ENCODE measurements at places on chromosomes 4 and X.
A peak's percentile ranks its signal among the peaks of the same experiment; 100 is the strongest.

- DNase-seq, result peak; percentile 87
These were observed 132.8 kb upstream of the FUNDC1 start for GRCh38 chrX:44675362-44676024.

DNA sequence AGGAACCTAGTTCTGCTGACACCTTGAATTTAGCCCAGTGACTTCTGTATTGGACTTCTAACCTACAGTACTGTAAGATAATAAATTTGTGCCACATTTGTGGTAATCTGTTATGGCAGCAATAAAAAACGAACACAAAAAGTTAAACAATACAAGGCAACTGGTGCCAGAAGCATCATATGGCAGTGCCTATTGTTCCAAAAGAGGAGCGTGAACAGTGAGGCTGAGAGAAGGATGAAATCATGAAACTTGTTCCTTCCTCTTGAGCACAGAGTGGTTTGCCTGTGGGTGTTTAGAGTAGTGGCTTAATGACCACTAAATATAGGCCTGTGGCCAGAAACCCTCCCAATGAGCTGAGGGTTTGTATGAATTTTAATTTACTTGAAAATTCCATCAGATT, 69.7 kb upstream of the PGRMC2 start:
- DNase-seq, result no peak

GRCh38 chr4:17309567-17310268, 202.2 kb downstream of the QDPR start:
- no peak for DNase-seq

DNA sequence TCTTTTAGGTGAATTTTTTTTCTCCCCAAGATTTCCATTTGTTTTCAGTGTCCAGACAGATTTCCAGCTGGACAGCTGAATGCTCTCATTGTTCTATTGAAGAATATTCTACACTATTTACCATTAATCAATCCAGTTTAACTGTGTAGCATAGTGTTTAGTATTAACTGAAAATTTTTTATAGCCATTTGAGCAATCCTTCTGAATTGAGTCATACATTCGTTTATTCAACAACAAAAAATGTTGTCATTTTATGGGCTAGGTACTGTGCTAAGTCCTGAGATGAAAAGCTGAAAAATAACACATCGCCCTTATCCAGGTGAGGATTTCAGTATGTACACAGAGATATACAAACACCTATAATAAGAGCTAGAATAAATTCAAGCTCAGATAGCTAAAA, 223.3 kb downstream of the COL25A1 start:
- no peak for DNase-seq

GRCh38 chrX:153476666-153477363, 6.4 kb upstream of the HAUS7 start:
- DNase-seq, result no peak

- no peak for DNase-seq
These were observed 211.8 kb downstream of the DTHD1 start for GRCh38 chr4:36493251-36493650.

GRCh38 chr4:183256756-183257385, 63.2 kb downstream of the CLDN22 start:
- peak; percentile 34 for DNase-seq

- DNase-seq, result no peak
These were observed 1075.3 kb downstream of the PCDH18 start for GRCh38 chr4:136457004-136457403.

DNA sequence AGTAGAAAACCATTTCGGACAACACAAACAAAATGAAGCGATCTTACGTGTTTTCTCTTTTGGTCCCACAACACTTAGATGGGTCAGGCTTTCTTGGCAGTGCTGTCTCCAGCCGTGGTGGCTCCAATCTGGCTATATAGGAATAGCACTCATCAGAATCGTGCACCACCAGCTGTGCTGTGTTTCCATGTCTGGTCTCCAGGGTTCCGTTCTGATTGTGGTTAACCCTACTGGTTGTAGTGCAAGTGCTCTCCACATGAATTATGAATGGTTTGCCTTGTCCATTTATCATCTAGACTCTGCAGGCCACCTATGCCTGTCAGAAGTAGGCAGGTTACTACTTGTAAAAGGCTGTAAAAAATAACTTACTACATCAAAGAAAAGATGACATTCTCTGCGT, 536.3 kb downstream of the IQCM start:
- DNase-seq, result no peak

DNA sequence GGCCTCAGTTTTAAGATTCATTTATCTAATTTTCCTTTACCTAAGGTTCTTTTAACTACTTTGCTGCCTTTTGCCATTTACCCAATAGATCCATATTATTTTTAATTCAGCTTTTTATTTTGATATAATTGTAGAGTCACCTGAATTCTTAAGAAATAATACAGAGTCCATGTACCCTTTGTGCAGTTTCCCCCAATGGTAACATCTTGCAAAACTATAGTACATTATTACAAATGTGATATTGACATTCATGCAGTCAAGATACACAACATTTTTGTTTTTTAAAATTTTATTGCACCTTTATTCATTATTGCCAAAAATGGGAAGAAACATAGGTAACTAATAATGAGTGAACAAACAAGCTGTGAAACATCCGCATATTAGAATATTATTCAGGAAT, 208.7 kb upstream of the WDFY3 start:
- DNase-seq, result no peak

DNA sequence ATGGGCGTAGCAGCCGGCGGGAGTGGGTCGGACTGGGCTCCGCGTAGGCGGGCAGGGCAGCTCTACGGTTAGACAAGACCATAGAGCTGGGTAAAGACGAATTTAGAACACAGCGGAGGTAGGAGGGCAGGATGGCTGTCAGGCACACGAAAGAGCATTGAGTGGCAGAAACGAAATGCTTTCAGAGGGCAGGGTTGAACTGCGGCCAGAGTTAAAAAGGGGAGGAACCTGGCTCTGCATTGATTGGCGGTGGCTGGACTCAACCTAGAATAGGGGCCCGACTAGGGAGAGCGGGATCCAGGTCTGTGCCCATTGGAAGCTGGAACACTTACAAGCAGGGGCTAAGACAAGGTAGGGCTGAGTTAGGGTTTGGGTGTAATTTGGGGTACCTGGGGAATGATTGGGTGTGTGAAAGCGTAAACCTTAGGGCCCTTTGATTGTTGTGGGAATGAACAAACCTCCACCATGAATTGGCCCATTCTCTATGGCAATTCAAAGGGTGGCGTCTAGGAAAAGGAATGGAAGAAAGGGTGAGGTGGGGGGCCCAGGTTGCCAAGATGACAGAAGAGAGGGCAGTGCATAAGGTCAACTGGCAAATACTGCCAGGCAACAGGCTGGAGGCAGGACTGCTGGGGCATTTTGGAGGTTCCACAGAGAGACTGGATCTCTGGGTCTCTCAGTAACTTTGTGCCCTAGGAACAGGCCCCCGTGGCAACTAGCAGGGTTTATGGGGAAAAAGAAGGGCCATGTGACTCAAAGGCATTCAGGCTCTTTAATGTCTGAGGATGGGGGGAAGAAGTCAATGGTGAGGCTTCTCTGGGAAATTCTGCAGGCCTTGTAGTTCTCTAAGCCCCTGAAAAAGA, 911 bp upstream of the ELK1 start:
- DNase-seq, result no peak

- DNase-seq, result peak; percentile 71
These were observed 21.2 kb upstream of the GPC3 start for GRCh38 chrX:134006484-134007161.

GRCh38 chr4:89253311-89253710, 54.3 kb downstream of the GPRIN3 start:
- DNase-seq, result no peak

DNA sequence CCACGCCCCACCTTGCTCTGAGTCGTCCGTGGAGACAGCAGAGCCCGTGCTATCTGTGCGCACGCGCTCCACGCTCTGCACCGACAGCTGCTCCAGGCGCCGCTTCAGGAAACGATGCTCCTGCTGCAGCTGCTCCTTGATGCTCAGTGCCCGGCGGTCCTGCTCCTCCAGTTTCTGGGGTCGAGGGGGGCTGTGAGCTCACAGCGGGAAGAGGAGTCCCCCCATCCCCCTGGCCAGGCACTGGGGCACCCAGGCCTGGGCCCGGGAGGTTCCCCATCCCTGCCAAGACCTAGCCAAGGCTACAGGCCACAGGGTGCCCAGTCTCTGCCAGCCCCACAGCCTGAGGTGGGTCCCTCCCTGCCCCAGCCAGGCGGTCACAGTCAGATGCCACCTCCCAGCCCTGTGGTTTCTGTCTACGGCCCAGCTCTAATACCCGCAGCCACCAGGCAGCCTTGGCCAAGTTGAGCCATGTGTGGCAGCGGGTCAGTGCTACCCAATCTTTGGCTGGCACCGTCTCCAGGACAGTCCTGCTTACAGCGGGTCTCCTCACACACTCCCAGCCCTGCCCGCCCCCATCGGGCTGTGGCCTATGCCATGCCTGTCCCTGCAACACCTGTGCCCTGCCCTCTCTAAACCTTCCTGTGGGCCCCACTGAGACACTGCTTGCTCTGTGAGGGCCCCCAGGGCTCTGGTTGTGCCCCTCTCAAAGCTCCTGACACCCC, 9.3 kb upstream of the HAUS3 start:
- DNase-seq, result no peak

GRCh38 chrX:35104626-35105025, 162.0 kb downstream of the FAM47B start:
- DNase-seq, result no peak

DNA sequence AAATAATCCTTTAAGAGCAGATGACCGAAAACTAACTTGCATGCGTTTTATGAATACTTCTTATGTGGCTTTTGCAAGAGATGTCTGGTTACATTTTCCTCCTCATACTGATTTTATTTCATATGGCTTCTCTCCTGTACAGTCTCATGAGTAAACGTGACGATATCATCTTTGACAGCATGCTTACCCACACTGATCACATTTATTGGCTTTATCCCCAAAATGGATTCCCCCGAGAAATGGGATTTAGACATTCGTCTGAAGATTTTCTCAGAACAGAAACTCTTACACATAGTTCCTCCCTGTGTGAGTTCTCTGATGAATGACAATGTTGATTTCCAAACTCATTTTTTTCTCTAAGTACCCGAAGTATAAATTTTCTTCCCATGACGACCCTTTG, 939.7 kb upstream of the LCORL start:
- DNase-seq, result no peak

- DNase-seq, result no peak
These were observed 47.6 kb downstream of the ANOS1 start for GRCh38 chrX:8684201-8684965.

GRCh38 chr4:57147335-57148060, 37.3 kb upstream of the IGFBP7 start:
- no peak for DNase-seq

All from NCI-H1092 treated with DMSO at 0.1 percent for 48 hours (cell line).